ENCODE measurements at places on chromosomes 2 and 18.
A peak's percentile ranks its signal among the peaks of the same experiment; 100 is the strongest.

GRCh38 chr18:6752202-6752860 is 22.8 kb downstream of the ARHGAP28 start:
- DNase-seq: no peak

GRCh38 chr2:143121079-143121478 is 8.1 kb upstream of the ARHGAP15 start:
- peak; percentile 12 for DNase-seq

DNA sequence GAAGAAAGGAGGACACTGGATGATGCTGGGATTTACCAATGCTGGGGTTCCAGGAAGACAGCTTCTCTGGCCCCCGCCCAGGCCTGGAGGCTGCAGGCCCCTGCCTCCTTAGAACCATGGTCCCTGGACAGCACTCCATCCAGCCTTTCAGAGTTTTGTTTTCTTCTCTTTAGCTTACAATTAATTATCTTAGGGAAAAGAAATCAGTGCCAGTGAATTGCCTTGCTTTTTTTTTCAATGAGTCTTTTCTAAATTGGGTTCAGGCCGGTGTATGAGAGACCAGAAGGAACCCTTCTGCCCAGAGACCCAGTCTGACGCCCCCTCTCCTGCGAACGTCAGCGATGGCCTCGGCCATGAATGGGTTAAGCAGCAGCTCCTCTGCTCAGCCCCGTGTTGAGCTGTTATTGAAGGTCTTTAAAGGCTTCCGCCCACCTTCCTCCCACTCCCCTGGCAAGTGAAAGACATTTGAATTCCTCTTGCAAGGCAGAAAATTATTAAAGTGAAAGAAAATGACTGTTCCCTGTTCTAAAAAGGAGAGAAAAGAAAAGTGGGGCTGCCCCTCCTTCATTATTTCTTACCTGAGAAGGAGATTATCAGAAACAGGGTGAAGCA is 65.7 kb upstream of the CHMP1B start:
- no peak for DNase-seq

DNA sequence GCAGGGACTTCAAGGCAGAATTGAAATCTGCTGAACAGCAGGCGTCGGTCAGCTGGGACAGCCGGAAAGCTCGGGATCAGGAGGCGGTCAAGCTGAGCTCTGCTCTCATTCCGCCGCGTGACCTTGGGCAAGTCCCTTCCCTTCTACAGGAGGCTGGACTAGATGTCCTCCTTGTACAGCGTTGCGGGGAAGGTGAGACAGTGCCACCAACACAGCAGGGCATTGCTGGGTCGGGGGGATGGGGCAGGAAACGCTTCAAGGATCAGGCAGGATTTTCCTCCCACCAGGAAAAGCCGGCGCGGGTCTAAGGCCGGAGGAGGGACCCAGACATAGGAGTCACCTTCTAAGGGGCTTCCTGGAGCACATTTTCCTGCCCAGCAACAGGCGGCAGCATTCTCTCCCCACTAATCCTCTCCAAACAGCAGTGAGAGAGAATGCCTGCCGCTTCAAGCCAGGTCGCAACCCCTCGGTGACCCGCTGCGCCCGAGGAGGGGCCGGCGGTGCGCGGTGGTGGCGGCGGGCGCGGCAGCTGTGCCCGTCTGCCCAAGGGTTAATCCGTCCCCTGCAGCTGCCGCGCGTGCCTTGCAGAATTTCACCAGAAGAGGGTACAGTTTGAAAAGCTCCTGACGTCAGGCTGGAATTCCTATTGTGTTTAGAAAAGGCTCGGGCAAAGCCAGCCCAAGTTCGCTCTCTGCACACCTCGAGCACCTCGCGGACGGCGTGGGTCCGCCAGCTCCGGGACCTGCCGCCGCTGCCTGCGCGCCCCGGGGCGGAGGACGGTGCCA is at the start of gene KCNF1:
Gene KCNF1 (plus strand): TSS at position 644 of the 785 bp plus-strand sequence. CDS start 493 bp downstream, outside the sequence.
- DNase-seq: no peak

GRCh38 chr2:27627963-27628766 is 647 bp downstream of the CCDC121 start:
- DNase-seq: no peak

GRCh38 chr2:190587106-190587505 is 52.6 kb upstream of the NEMP2 start:
- no peak for DNase-seq

- DNase-seq: no peak
These were observed 19.4 kb upstream of the RMND5A start for GRCh38 chr2:86700690-86701089.

GRCh38 chr2:152560166-152560565 is 157.1 kb downstream of the PRPF40A start:
- no peak for DNase-seq
